Activated CD8-positive, alpha-beta memory T cell treated with anti-CD3 and anti-CD28 coated beads for 48 hours (primary cell): ENCODE measurements at places on chromosomes 7 and 10.

DNA sequence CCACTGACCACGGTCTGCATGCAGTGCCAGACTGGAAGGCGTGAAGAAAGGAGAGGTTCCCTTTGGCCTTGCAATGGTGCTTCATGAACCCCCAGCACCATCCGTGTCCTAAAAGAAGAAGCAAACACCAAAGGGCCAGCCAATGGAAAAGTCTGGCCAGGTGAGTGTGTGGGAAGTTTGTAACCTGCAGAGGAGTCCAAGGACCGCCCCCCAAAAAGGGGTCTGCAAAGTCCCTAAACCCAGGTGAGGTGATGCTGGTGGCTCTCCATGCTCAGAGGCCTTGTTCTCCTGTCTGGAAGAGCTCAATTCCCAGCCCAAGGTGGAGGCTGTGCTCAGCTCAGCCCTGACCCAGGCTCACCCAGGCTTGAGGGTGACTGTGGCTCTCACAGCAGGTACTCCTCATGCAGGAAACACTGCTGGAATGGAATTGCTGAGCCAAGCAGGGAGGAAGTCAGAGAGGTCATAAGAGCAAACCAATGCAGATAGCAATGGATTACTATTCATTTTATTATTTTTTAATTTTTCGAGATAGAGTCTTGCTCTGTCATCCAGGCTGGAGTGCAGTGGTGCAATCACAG lies 52.4 kb upstream of the NANOS1 start:
- DNase-seq: no peak

DNA sequence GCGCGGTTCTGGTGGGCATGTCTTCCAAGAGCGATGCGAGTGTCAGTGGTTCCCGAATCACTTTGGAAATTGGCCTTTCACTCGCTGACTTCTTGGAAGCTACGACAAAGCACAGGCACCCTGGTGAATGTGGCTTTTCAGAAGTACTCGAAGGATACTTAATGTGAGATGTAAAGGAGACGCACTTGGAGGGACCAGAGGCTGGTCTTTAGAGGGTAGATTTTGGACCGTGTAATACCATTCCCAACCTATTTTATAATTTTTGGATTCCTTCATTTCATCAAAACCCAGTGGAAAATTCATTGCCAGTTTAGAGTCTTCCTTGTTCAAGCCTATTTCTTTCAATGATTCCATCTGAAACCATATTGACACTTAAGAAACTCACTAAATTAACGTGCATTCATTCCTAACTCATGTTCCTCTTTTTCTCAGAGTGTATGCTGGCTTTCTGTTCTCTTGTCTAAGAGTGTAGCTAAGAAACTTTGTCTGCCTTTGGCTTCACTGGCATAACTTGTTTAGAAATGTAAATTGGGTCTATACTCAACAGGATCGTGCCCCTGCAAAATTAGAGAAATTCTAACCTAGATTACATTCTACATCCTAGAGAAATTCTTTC lies 645 bp upstream of the COPG2 start:
- no peak for DNase-seq

- DNase-seq: no peak
Measured at GRCh38 chr10:27188259-27188658, 33.1 kb downstream of the MASTL start.

DNA sequence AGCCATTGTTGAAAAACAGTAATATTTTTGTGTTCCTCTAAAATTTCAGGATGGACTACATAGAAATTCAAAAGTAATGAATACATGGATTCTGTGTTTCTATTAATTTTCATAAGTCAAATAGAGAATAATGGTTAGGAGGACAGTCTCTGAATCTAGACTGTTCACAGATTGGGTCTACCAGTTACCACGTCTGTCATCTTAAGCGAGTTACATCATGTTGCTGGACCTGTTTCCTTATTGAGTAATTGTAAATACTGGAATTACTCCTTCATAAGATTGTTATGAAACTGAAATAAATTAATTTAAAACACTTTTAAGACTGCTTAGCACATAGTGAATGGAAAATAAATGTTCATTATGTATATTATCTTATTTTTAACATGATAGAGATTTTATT lies 172.3 kb downstream of the KCND2 start:
- no peak for DNase-seq
